ENCODE measurements at places on chromosomes 12 and 14.

DNA sequence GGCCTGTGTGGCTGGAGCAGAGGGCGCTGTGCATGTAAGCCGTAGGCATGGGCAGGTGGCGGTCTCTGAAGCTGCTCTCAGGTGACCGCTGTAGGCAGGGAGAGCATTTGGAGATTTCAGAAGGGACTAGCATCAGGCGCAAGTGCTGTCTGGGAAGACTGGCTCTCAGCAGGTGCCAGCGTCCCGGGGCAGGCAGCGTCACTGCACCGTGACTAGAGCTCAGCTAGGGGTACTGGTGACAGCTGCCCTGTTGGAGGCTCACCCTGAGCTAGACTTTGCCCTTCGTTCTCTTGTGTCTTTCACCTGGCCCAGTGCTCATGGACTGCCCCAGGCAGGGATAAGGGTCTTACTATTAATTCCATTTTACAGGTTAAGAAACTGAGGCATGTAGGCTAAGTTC lies 78.9 kb downstream of the DDX51 start:
- no peak for DNase-seq

- no peak for DNase-seq
These were observed 52.0 kb downstream of the HELB start for GRCh38 chr12:66354291-66354690.

DNA sequence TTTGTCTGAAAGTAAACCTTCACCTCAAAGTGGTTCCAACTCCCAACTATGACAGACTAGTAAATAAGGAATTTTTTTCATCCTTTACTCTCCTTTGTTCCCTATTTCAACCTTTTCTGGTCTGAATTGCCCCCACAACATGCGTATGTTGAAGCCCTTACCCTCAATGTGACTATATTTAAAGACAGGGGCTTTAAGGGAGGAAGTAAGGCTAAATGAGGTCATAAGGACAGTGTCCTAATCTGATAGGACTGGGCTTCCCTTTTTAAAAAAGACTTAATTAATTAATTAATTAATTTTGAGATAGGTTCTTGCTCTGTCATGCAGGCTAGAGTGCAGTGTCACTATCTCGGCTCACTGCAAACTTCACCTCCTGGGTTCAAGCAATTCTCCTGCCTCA lies 86.3 kb downstream of the VCPKMT start:
- no peak for DNase-seq

DNA sequence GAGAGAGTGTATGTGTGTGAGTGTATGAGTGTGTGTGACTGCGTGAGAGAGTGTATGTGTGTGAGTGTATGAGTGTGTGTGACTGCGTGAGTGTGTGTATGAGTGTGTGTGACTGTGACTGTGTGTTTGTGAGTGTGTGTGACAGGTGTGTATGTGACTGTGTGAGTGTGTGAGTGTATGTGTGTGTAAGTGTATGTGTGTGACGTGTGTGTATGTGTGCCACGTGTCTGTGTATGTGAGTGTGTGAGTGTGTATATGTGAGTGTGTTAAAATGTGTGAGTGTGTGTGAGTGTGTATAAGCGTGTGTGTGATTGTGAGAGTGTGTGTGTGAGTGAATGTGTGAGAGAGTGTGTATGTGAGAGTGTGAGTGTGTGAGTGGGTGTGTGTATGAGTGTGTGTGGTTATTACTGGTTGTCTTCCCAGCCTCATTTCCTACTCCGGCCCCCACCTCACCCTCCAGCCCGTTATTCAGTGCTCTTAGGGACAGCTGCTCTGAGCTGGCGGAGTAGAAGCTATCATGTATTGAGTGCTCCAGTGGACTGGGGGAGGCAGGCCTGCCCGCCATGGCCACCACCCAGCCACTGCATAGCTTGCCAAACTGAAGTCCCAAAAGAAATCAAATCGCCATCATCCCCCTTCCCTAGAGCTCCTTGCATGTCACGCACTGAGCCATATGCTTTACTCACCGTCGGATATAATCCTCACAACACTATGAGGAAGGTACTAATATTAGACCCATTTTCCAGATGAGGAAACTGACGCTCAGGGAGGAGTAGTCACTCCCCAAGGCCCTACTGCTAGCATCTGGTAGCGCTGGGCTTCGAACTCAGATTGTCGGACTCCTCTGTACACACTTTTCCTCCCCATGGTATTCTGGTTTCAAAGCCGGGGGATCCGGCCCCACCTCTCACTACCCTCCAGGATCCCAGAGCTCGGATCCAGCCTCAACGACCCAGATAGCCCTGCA lies 10.3 kb upstream of the MYL2 start:
- DNase-seq, result no peak

DNA sequence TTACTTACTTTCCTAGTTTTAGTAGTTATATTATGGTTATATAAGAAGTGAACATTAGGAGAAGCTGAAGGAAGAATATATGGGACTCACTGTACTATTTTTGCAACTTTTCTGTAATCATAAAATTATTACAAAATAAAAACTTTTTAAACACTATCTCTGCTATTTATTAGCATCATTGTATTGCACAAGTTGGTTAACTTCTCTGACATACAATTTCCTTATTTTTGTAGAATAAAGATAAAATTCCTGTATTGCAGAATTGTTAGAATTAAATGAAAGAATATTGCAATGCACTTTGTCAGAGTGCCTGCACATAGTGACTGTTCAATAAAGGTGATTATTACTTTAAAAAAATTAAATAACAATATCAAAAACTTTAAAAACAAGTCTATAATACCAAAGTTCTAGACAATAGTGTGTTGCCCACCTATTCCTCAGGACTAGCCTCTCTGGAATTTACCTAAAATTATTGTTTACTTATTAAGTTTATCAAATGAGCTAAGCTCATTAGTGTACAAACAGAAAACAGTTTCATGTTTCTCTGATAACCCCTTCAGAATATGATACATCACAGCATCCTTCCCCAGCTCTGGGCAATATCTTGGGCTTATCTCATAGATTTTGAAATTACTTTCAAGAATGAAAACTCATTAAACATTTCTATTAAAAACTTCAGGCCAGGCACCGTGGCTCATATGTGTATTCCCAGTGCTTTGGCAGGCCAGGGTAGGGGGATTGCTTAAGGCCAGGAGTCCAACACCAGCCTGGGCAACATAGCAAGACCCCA lies 77.4 kb upstream of the TMPO start:
- DNase-seq, result no peak
